NCI-H2081 (cell line): ENCODE measurements at places on chromosomes 13 and 19.

DNA sequence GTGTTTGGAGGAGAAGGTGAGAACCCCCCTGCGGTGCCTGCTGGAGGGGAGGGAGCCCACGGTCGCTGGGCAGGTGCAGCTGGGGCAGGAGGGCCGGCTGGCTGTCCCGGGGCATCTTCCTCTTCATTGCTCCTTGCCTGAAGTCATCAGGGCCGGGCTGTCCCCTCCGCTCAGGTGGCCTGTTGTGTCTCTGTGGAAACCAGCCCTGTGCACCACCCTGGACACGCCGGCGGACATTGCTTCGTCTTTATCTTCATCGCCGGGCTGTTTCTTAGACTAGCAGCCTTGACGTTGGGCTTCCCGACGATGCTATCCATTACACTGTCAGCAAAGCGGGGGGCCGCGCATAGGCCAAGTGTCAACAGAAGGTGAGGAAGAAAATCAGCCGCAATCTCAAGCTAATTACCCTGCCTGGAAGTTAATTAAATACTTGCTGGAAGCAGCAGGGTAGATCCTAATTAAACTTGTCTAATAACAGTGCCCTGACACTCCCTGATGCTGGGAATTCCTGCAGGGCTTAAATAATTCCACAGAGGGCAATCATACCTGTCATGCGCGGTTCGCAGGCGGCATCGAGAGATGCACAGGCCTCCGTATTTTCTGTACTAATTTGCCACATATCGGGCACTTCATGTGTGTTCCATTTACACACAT is 111.4 kb upstream of the SOX1 start:
- DNase-seq: no peak

DNA sequence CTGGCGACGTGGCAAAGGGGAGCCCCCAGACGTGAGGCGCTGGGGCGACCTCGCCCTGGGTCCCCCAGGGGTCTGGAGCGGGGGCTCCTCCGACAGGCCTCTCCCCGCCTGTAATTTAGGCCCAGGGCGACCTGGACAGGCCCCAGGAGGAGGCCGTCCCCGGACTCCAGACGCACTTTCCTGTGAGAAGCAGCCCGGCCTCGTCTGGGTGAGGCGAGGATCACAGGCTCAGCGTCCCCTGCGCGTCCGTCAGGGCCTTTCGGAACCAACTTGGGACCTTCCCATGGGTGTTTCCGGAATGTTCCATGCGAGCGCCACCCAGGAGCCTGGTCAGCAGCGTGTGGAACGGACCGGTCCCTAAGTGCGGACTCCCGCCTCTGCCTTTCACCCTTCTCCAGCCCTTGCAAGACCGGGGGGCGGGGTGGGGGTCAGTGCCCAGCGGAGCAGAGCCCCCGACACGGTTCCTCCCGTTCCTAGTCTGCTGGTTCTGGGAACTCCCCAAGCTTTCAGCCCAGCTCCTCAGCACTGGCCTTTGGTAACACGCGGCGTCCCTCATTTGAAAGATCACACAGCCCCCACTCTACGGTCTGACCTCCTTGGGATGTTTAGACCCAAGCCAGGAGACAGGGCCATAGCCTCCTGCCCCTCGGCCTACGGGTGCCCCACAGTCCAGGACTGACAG is 1.1 kb upstream of the GRTP1 start:
- no peak for DNase-seq

DNA sequence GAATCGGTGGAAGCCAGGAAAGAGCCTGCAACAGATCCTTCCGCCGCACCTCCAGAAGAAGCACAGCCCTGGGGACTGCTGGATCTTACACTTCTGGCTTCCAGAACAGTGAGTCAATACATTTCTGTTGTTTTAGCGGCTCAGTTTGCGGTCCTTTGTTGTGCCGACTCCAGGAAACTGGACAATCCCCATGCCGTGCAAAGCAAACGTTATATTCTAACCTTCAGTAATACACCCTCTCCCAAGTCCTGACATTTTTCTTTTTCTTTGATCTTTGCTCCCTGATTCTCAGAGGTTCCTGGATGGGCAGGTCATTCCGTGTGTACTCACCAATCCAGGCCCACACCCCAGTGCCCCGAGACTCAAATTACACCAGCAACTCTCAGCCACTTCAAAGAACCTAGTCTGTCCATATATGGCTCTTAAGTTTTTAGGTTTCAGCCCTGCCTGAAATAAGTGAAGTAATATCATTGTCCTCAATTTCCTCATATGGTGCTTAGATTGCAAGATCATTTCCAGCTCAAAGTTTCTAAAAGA is 387.1 kb upstream of the SGCG start:
- no peak for DNase-seq

DNA sequence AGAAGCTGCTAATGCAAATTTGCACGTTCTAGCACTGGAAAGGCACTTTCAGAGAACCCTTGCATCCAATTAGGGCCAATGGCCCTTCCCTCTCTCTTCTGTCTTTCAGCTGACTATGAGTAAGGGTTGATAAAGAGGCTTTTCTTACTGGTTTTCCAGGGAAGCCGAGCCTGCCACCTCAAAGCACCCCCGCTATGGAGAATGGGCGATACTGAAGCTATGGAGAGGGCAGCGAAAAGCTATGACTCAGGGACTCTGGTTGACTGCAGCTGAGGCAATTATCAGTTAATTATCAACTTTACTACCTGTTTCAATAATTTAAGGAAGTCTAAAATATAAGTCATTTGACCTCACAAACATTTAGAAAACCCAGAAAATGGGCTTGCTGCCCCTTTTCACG is 115.8 kb downstream of the TRPC4 start:
- no peak for DNase-seq

GRCh38 chr13:50794226-50794625 is 49.3 kb downstream of the DLEU7 start:
- DNase-seq: no peak

- DNase-seq: peak; percentile 17
Observed at GRCh38 chr13:34421858-34422475, 520.1 kb upstream of the NBEA start.

GRCh38 chr19:18049385-18049784 is 37.3 kb downstream of the IL12RB1 start:
- no peak for DNase-seq

GRCh38 chr19:18562086-18562485 is 4.4 kb downstream of the KXD1 start:
- no peak for DNase-seq

DNA sequence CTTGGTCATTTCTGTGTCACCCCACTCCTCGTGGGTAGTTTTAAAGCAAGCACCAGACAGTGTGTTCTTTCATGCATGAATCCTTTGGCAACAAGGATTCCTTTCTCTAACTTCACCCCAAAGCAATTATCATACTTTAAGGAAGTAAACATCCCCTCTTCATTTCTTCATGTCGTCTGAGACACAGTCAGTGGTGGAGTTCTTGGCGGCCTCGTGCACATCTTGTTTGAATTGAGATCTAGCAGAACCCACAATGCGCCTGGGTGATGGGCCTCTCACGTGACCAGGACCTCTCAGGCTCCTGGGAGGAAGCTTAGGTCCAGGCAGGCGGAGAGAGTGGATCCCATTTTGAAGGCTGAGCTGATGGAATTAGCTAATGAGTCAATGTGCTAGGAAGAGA is 2.6 kb downstream of the ACSBG2 start:
- DNase-seq: no peak

- no peak for DNase-seq
Observed at GRCh38 chr19:2278459-2279158, 3.4 kb downstream of the PEAK3 start.

DNA sequence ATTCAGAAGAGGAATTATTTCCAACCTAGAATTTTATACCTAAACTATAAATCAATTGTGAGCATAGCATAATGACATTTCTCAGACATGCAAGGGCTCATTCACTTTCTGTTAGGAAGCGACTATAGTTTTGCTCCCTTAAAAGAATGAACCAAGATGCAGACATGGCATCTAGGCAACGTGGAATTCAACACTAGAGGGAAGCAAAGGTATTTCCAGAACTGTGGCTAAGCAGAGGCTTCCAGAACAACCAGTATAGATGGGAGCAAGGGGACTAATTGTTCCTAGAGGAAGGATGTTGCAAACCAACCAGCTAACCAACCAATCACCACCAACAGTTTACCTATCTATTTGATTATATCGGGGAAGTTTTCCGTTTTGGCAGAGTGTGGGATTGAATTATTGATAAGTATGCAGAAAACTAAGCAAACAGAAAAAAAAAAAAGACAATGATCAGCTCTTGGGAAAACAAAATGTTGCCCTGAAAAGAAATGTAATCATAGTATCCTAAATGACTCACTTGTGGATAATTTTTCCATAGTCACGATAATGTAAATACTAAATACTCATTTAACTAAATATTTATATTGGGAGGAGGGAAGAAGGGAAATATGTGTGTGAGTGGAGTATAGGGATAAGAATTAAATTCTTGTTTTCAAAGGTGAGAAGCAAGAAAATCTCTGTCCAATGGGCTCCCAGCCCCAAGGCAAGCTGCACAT is 21.1 kb downstream of the ARL11 start:
- DNase-seq: no peak

- DNase-seq: no peak
Observed at GRCh38 chr19:37763488-37763887, 15.9 kb downstream of the ZNF573 start.

- no peak for DNase-seq
Observed at GRCh38 chr13:73693215-73693614, 441.0 kb downstream of the KLF12 start.

GRCh38 chr19:36013280-36014011 is 567 bp downstream of the ALKBH6 start:
- no peak for DNase-seq

DNA sequence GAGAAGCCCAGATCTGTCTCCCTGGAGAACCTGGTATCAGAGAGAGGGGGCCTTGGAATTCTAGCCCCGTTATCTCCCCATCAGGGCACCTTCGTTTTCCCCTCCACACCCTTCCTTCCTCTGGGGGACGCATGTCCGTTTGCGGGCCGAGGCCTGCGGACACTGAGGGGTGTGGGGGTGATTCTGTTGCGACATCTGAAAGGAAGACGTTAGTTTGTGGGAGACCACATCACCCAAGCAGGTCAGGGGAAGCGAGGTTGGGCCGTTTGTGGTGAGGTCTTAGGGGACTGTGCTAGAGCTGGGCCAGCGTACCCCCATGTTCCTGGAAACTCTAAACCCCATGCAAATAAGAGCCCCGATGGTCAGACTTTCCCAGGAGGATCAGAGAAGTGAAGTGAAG is 3.7 kb upstream of the HSH2D start:
- no peak for DNase-seq

- DNase-seq: no peak
Observed at GRCh38 chr19:46181388-46181779, 33.3 kb downstream of the IGFL2 start.

DNA sequence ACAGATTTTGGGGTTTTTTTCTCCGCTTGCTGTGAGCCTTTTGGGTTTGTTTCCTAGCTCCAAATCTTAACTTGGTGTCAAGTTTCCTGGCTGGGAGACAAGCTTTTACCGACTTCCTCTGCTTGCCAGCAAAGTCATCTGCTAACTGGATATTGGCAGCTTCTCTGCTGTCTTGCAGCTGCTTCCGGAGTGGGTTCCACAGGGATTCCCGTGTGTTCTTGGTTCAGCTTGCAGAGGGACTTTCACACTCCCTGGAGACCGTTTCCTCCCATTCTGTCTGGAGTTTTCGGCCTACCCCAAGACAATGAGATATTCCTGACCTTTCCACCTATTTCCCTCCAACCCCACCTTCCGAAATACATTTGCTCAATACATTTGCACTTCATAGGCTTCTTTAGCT is 2.2 kb upstream of the COLGALT1 start:
- DNase-seq: peak; percentile 60

GRCh38 chr19:3737487-3738205 is 23.8 kb downstream of the APBA3 start:
- DNase-seq: no peak

- DNase-seq: no peak
Observed at GRCh38 chr13:88217372-88217771, 546.2 kb downstream of the SLITRK5 start.

DNA sequence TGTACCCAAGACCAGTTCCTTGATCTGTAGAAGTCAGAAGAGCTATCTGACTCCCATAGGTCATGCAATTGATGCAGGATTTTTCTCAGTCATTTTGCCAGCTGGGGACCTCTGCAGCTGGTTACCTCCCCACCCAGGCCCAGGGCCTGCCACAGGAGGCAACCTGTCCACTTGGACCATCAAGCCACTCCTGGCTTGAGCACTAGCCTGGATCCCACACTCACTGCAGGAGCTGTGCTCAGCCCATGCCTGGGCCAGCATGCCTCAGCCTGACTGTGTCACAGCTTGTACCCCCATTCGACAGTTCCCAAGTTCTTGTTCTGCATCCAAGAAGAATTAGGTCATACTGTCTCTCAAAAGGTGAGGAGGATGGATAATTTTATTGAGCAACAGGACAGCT is 189.4 kb downstream of the PCDH17 start:
- DNase-seq: no peak

GRCh38 chr13:49214917-49215376 is 5.2 kb upstream of the MLNR start:
- DNase-seq: no peak
